Stimulated activated CD4-positive, alpha-beta T cell treated with anti-CD3 and anti-CD28 coated beads, Interleukin-12 subunit alpha, Interleukin-12 subunit beta, amount 100 ng/mL, for 24 hours (primary cell): ENCODE measurements at places on chromosomes 12 and 14.
A peak's percentile ranks its signal among the peaks of the same experiment; 100 is the strongest.

DNA sequence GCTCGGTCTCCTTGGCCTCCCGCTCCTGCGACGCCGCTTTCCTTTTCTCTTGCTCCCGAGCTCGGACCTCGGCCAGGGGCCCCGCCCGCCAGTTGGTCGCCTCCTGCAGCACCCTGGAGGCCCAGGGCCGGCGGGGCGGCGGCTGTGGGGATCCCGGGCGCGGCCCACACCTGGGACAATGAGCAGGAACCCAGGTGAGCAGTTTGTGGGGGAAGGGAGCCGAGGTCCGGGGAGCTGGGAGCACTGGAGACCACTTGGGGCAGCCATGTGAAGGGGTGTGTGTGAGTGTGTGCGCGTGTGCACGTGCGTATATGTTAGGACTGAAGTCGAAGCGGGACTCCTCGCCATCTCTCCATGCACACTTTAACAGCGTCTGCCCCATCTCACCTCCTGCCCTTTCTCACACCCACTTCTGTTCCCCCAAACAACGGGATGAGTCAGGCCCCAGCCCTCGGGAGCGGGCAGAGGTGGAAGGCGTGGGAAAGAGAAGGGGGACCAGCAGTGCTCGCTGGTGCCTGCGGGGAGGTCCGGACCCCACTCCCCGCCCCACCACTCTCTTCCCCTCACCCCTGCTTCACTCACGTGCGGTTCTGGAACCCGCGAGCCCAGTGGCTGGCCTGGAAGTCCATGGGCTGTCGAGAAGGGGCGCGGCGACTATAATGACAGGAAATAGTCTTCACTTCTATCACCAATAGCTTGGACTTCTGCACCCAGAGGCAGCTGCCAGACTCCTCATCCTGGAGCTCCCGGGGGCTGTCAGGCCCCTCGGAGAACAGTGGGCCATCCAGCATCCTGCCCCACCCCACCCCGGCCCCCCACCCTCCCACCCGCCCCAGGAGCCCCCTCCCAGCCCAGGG lies 450 bp downstream of the DDN start:
- no peak for DNase-seq

DNA sequence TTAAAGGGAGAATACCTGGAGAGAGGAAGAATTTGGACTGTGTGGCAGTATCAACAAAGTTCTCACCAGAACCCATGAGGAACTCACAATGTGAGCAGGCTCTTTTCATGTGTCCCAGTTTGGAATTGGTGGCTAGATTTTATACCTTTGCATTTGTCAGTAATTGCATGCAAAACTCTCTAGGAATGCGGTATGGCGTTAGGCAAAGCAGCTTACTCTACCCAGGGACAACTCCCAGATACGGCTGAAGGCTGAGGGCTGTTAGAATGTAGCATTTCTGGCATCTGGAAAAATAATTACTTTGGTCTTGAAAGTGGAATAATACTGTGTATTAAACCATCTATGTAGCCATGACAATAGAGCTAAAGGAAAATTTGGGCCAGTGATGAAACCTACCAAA lies 635.5 kb downstream of the SLC16A7 start:
- no peak for DNase-seq

- peak; percentile 34 for DNase-seq
Measured at GRCh38 chr12:47755655-47756562, 2.8 kb downstream of the RAPGEF3 start.

DNA sequence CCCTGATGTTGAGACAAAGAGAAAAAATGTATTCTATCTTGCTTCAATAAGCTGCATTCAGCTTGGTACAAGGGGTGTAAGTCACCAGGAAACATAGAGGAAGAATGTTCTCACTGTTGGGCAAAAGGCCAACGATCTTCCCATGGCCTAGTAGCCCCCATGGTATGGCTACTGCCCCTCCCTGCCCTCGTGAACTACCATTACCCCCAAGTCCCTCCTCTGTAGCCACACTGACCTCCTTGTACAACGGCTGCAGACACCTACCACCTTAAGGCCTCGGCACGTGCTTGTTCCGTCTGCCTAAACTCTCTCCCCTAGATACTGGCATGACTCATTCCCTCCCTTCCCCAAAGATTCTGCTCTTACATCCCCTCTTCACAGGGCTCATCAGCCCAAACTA lies 81.9 kb upstream of the ANO2 start:
- DNase-seq: no peak

- DNase-seq: no peak
Measured at GRCh38 chr14:68106456-68106855, 286.9 kb downstream of the RAD51B start.

- DNase-seq: no peak
Measured at GRCh38 chr14:62655166-62655565, 390.1 kb downstream of the KCNH5 start.

GRCh38 chr12:115216301-115216700 lies 532.3 kb upstream of the TBX3 start:
- no peak for DNase-seq

DNA sequence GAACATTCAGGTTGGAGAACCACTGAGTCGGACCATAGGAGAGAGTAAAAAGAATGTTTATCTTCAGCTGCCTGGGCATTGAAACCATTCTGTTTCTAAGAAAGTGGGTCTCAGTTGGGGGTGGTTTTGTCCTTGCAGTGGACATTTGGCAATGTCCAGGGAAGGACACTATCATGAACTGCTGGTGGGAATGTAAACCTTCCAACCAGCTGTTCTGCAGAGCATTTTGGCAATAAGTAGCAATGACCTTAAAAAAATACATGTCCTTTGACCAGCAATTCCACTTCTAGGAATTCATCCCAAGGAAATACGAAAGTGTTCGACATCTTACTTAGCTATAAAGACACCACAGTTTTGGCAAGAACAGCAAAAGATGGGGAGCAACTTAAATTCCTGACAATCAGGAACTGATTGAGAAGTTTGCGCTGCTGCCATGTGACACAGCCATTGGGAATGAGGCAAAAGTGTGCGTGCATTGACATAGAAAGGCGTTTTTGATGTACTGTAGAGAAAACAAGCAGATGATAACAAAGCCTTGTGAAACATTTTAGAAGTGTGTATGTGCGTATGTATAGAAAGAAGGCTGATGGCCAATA lies 82.9 kb upstream of the MAP1LC3B2 start:
- no peak for DNase-seq

GRCh38 chr12:129579879-129580278 lies 323.9 kb downstream of the TMEM132D start:
- DNase-seq: no peak

- no peak for DNase-seq
Measured at GRCh38 chr14:103708750-103709187, 6.5 kb downstream of the XRCC3 start.

- no peak for DNase-seq
Measured at GRCh38 chr12:107735763-107736162, 25.2 kb downstream of the PRDM4 start.

DNA sequence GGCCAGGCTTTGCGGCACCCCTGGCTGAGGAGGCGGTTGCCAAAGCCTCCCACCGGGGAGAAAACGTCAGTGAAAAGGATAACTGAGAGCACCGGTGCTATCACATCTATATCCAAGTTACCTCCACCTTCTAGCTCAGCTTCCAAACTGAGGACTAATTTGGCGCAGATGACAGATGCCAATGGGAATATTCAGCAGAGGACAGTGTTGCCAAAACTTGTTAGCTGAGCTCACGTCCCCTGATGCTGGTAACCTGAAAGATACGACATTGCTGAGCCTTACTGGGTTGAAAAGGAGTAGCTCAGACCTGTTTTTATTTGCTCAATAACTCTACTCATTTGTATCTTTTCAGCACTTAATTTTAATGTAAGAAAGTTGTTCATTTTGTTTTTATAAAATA lies 9.9 kb downstream of the DYRK2 start:
- DNase-seq: no peak
